ENCODE measurements at places on chromosomes 13 and 19.

- no peak for DNase-seq
Observed at GRCh38 chr13:30021611-30022010, 171.2 kb upstream of the UBL3 start.

DNA sequence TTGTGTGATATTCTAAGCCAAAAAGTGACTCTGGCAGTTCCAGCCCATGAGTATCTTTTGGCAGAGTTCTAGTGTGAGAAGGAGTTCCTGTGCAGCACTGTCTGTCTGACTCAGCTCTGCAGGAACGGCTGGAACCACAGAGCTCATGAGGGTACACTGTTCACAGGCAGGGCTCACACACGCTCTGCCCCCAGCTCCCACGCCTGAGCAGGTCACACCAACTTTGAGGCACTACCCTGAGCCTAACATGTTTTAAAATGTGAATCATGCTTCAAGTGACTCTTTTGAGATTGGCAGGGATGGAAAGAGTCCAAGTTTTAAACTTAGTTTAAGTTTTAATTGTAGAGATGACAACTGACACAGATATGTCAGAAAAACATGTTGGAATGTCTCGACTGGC, 1203.3 kb downstream of the UQCRFS1 start:
- DNase-seq = no peak

GRCh38 chr19:41746593-41747227, 8.6 kb upstream of the CEACAM6 start:
- peak; percentile 3 for DNase-seq

DNA sequence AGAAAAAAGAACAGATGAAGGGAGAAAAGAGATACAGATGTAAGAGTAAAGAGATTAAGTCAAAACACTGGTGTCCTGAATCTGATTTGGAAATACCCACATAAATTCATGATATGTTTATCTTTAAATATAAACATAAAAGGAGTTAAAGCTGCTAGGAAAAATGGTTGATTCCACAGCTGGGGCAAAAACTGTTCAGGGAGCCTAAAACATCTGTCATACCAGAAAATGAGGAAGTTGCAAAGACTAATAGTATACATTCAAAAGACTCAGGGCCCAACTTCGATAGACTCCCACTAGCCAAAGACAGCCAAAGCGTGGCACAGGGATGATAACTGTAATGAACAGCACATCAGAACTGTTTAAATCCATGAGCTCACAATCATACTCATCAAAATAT, 62.0 kb downstream of the ABCC4 start:
- DNase-seq = no peak

DNA sequence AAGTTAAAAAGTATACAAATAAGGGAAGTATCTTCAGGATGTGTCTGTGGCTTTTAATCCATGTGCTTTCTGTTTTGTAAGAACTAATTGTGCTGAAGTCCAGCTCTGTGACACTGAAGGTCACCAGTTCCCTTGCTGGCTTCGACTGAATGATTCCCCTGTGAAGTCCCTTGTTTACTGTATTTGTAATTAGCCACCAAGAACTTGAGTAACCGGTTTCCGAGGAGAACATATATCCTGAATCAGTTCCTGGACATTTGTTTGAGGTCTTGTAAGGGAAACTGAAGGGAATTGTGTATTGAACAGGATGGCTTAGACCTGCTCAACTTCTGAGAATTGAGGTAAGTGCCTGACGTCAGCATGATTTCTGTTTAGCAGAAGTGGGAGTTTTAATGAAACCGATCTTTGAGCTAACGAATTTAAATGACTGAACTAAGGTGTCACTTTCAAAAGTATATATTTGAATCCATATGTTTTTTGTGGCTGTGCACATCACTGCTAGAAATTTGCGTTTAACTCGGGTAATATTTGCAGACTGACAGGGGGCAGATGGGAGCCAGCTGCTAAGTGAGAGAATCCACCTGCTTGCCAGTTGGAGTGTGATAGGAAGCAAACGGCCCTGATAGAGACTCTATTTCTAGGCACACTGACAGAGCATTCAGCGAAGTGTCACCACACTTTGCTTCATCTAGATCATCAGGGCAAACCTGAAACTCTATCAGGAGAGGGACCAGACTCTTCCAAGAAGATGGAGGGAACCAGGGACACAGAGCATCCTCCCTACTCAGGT, 530.0 kb downstream of the RFC3 start:
- DNase-seq = no peak

DNA sequence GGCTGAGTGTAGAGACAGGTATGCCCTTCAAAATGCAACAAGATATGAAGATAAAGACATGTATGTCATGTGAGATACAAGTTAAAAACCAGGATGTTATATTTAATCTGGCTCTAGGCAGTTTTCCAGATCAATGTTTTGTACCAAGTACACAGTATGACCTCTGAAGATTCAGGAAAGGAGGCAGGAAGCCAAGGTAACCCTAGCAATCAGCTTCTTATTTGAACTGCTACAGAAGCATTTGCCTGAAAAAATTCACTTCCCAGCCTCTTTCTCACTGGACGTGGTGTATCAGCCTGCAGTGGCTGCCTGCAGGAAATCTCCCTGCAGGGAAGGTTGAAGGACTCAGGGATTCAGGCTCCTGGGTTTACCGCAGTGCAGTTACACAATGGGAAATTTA, 24.1 kb downstream of the OLFM4 start:
- DNase-seq = no peak

GRCh38 chr19:12789098-12789903, 2.0 kb upstream of the JUNB start:
- no peak for DNase-seq

DNA sequence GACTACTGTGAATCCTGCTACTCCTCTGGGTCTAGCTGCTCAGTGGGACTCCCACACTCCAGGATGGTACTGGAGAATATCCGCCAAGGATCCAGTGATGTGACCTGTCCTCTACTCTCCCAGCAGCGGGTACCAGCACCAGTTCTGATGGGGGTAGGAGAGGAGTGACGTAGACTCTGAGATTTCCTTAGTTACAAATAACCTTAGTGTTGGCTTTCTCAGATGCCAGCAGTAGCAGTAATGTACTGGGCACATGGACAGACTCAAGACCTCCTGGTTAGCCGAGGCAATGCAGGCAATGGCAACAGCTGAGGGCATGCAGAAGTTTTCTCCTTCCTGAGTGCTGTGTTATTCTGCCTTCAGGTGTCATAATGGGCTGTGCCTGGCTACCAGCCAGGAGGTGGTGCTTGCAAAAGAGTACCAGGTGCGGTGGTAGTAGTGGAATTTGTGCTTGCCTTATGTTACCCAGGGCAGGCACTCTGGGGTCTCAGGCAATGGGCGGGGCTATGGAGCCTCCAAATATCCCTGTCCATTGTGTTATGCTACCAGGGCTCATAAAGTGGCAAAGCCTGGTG, 105.3 kb upstream of the KLF5 start:
- no peak for DNase-seq

GRCh38 chr19:3969435-3970312, 1.2 kb downstream of the DAPK3 start:
- peak; percentile 33 for DNase-seq
